Cortex of kidney (tissue), 1 donor: ENCODE measurements at places on chromosomes 16 and 17.

DNA sequence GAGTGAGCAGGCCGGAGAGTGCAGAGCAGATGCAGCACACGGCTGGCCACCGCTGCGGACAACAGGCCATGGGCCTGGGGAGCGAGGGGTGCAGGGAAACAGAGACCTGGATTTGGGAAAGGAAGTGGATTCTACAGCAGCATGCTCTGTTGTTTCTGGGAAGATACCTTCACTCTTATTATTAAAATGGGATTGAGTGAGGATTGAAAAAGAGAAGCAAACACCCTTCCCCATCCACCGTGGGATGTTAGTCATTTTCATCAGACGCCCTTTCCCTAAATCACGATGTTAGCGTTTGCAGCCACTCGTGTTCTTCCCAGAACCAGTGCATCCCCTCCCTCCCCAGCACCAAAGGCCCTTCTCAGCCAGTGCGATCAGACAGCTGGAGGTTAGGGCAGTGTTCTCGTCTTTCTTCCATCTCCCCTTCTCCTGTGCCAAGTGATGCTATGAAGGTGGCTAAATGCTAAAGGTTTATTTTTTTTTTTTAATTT lies 196.5 kb upstream of the CHMP6 start:
- no peak for DNase-seq

DNA sequence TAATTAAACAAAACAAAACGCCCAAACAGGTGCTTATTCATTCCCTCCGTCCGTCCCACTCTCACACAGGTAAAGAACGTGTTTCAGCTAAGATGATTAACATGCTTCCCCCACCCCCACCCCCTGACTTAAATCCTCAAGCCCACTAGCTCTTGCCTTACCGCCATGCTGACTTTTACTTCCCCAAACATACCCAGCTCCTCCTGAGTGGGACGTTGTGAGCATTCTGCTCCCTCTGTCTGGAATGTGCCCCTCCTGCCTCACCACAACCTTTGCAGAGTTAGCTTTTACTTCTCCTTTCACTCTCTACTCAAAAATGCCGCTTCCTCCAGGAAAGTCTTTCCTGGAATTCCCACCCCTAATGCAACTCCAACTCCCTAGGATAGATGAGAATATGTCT lies 774.0 kb upstream of the RBFOX1 start:
- DNase-seq = no peak

- DNase-seq = no peak
These were observed 14.7 kb upstream of the KLHDC4 start for GRCh38 chr16:87780385-87780989.

- DNase-seq = no peak
These were observed 968 bp downstream of the RIPOR1 start for GRCh38 chr16:67529582-67530012.

DNA sequence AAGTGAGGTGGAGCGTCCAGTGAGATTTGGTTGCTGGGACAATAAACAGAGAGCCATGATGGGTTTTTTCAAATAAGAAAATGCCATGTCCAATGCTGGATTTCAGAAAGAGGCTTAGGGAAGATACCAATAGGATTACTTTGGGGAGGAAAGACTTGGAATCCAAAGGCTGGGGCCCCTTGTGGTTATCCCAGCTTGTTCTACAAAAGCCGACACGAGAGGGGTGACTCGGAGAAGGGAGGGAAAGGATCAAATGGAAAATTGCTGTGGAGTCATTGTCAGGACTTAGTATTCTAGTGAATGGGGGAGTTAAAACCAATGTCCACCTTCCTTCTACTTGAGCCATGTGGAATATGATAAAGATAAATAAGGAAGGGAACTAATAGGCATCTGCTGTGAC lies 305.5 kb downstream of the SOX9 start:
- no peak for DNase-seq

- DNase-seq = no peak
These were observed 18.5 kb upstream of the DOC2B start for GRCh38 chr17:199806-200545.

DNA sequence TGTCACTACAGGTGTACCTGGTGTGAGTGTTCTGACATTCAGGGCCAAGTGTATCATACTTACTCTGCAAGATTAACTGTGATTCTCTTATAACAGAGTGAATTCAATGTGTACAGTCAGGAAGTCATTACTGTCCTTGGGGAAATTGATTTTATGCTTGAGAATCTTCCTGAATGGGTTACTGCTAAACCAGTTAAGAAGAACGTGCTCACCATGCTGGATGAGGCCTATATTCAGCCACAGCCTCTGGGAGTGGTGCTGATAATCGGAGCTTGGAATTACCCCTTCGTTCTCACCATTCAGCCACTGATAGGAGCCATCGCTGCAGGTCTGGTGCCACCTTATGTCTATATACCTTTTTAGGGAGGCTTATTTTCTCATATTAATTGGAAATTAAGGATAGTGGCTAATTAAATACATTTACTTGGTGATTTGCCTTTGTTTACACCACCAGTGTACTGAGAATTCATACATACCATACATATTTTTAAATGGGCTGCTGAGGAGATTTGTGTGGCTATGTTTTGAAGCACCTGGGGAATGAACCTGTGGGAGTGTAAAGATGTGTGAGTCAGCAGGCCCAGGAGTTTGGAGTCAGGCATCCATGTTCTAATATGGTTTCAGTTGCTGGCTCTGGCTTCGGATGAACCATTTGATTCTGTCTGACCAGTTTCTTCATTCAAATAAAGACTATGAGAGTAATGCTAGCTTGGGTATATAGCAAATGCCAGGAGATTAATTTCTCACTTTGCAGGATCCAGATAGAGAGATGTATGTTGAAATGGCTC lies 3.1 kb downstream of the ALDH3A2 start:
- no peak for DNase-seq

DNA sequence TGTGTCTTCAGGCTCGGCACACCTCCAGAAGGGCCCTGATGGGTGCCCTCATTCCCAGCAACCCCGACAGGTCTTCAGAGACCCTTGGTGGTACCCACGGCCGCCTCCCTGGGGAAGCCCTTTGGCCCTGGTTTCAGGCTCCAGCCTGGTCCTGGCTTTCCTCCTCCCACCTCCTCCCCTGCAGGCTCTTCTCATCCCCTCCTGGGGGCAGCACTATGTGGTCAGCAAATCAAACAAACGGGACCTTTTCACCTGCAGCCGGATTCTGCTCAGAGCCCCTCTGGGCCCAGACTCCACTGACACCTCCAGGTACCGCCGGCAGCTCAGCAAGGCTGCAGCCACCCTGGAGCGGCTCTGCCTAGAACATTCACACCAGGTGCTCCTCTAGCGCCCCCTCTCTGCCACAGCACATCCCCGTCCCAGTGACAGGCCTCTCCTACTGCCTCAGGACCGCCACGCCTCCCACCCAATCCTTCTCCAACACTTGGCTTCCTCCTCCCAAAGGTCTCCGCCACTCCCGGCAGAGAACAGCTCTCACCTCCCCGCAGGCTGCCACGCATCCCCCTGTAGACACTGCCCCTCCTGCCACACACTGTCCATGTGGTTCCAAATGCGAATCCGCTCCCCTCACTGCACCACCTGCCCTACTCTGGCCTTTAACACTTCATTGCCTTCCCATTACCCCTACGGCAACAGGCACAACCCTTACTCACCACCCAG lies 12.0 kb downstream of the CORO7 start:
- no peak for DNase-seq

DNA sequence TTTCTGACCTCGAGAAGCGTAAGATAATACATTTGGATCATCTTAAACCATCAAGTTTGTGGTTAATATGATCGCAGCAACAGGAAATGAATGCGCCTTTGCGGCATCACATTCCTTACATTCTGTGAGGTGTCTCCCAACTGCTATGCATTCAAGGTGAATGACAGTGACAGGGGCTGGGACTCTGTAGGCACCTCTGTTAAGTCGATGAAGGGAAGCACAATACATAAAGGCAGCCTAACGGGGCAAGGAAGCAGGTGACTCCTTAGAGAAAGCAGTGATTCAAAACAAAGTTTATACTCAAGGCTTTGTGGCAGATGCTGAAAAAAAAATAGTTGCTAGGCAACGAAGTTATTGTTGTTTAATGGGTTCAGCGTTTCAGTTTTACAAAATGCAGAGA lies 21.6 kb upstream of the EVPL start:
- no peak for DNase-seq

- no peak for DNase-seq
These were observed 8.4 kb downstream of the ZNF319 start for GRCh38 chr16:57992084-57992483.

DNA sequence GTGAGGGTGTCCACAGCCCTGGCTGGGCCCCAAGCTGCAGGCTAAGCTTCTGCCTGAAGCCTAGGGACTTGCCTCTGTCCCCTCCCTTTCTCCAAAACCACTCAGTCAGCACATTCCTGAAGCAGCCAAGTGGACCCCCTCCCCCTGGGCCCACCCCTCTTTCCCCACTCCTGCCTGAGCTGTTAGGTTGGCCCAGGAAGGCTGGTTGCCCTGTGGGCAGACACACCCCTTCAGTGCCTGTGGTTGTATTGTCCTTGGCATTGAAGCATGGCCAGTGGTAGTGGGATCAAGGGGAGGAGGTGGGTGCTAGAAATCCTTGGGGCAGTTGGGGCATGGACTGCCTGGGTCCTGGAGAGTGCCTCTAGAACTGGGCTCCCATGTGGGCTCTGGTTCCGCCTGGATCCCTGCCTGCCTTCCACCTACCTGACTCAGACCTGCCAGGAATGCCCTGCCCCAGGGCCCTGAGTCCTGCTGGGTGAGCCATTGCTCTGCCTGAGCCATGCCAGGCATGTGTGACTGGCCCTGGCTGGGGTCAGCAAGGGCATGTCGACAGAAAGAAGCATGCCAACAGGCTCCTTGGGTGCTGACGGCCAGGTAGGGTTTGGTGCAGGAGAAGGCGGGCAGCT lies 2.1 kb downstream of the TRAF4 start:
- no peak for DNase-seq

DNA sequence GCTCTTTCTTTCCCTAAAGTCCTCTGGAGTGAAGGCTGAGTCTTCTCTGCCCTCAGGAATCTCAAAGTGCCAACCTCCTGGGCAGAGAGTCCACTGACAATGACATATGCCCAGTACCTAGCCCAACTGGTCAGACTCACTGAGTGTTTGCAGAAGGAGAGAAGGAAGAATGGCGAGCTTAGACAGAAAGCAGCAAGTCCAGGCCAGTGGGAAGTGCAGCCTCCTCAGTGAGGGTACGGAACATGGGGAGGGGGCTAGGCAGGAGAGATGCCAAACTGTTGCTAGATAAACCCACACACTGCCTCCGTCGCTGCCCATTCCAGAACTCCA lies 678 bp downstream of the EXOC7 start:
- DNase-seq = no peak

DNA sequence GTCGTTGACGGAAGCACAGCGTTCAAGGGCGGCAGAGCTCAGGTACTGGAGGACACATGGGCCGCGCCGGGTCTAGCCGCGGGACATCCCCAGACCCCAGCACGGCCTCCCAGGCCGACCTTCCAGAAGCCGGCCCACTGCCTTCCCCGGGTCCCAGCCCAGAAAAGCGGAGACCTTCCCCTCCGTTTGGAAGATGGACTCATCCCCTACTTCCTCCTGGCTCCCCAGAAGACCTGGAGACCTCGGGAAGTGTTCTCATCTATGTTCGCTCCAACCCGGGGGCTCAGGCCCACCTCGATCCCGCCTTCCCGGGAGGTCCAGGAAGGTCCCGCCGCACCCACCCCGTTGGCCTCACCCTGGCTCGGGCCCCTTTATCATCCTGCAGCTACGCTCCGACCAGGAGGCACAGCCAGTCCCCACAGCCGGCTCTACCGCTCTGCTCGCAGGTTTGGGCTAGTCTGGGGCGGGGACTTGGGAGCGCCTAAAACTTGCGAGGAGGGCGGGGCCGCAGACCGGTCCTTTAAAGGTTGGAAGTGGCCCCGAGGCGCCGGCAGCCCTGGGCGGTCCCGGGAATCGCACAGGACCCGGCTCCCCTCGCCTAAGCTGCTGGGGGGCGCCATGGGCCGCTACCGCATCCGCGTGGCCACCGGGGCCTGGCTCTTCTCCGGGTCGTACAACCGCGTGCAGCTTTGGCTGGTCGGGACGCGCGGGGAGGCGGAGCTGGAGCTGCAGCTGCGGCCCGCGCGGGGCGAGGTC lies at the start of gene ALOX12:
ALOX12 (plus strand) TSS at position 550 of the 756 bp plus-strand sequence; CDS start at position 619, 69 bp downstream.
- no peak for DNase-seq
